ENCODE measurements at places on chromosomes 5 and 9.
A peak's percentile ranks its signal among the peaks of the same experiment; 100 is the strongest.

DNA sequence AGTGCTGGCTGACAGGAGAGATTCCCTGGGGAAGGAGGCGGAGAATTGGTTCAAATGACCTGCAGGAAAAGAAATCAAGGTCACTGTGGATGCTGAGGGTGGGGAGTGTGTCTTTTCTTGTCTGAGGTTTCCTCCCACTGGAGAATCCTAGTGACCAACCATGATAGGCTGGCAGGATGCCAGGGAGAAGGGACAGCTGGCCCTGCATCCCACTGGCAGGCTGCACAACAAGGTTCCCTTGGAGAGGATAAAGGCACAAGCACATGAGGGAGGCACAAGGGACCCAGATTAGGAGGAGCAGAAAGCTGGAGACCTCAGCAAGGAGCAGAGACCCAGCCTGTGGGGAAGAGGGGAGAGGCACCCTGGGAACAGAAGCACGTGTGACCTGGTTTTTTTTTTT is 11.4 kb upstream of the ZDHHC12 start:
- no peak for DNase-seq

DNA sequence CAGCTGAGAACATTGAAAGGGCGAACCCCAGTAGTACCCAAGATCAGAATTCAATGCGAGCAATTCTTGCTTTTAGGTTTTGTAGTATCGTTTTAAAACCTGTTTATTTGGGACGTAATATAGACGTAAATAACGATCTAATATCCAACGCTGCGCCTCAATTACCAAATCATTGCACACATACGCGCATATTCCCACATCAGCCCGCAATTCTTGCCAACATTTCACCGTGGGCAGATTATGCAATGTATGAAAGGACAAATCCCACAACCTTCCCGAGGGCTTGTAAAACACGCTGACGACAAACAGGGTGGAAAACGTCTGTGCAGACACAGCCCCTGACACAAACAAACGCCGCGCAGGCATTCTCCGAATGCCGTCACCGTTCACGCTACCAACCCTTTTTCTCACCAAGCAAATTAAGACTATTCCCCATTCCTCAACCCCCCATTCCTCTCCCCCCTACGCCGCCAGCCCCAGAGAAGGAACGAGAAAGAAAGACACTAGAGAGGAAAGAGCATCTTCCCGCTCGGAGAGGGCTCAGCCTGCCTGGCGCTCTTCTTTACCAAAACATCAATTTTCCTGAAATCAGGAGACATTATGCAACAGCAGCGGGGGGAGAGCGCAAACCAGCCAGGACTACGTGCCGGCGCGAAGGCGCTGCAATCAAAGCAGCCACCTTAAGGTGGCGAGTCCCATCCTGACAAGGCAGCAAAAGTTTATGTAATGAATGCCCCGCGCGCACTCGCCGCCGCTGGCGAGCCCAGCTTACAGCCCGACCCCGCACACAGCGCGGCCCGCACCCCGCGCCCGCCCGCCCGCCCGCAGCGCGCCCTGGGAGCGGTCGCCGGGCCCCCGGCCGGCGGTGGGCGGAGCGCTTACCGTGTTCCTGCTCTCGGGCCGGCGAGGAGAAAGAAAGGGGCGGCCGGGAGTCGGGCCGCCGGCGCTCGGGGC is 597 bp downstream of the NFIL3 start:
- DNase-seq: no peak

DNA sequence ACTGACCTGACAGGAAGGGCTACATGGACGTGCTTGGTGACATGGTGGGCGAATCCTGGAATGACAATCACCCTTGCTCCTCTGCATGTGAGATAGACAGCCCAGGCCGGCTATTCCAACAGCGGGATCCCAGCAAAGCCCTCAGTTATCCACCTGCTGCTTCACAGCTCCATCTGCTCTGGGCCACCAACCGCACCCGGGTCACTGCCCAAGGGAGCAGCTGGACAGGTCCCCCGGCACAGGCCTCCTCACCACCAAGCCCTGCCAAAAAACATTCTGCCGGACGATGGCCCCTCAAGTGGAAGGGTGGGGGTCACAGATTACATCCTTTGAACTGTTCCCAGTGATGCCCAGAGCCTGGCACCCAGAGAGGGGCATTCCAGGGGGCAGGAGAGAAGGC is 39.6 kb downstream of the STK10 start:
- DNase-seq: no peak

DNA sequence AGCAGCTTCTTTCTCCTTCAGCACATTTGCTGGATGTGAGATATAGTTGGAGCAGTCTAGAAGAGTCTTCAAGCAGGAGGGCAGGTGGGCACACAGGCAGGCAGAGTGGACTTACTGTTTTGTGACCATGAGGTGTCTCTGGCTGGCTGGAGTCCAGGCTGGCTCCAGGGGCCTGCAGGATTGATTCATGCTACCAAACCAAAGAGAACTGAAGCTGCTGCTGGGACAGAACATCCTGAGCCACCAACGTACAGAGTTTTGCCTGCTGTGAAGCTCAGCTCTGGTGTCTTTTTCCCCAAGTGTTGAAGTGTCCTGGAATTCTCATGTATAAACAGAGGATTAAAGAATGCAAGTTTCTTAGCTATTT is 45.7 kb downstream of the CYSTM1 start:
- no peak for DNase-seq

- DNase-seq: no peak
Observed at GRCh38 chr9:91820126-91820750, 129.8 kb downstream of the ROR2 start.

- no peak for DNase-seq
Observed at GRCh38 chr5:119031011-119031886, 39.6 kb upstream of the DMXL1 start.

- DNase-seq: peak; percentile 89
Observed at GRCh38 chr9:100674419-100675122, 96.7 kb downstream of the CAVIN4 start.

DNA sequence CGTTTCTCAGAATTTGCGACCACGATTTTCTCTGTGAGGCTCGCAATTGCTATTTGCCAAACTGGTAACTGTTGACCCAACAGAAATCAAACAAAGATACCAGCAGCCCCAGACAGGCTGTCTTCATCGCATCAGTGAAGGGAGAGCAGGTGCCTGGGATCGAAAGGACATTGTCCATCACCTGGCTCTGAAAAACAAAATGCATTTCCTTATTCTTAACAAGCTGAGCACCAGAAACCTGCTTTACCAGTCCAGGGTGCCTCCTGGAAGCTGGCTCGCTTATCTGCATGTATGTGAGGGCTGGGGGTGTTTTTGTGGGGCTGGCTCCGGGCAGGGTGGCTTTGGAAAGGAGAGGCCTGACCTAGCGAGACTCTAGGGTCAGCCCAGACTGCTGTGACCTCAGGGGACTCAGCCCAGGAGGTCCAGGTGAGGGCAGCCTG is 24.7 kb downstream of the WWC1 start:
- no peak for DNase-seq

GRCh38 chr9:92064711-92065110 is 50.5 kb downstream of the SPTLC1 start:
- DNase-seq: no peak

DNA sequence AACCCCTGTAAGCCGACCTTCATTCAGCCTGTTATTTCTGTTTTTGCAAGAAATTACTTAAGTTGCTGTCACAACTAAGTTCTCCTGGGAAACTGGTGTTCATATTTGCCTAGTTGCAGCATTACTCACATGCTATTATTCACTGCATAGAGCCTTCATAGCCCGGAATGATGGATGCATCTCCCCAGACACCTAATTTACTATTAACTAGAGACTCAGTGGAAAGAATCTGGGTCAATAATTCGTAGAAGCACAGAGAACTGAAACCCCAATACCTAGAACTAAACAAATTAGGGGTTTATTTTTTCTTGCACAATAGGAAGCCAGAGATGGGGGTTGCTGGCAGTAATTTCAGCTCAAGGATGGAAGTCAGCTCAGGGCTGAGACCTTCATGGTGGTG is 45.7 kb upstream of the FAM170A start:
- DNase-seq: no peak

All from NCI-H446 treated with DMSO at 0.1 percent for 48 hours (cell line).